ENCODE measurements at places on chromosomes 4 and X.

GRCh38 chrX:3227526-3227925, 118.9 kb downstream of the MXRA5 start:
- no peak for DNase-seq

DNA sequence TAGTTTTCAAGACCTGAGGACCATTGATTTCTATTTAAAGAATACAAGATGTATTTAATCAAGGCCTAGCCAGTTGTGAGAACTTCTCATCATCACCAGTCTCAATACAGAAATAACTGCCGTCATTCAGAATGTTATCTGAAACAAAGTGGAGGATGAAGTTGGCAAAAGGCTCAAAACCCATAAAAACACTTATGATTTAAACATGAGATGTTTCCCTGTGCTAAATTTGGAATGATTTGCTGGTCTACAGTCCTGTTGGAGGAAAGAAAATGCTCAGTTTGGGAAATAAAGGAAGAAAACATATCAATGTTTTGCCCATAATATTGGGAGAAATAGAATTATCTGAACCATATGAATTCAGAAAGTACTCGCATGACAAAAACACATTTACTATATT, 192.2 kb downstream of the ADGRA3 start:
- DNase-seq, result no peak

DNA sequence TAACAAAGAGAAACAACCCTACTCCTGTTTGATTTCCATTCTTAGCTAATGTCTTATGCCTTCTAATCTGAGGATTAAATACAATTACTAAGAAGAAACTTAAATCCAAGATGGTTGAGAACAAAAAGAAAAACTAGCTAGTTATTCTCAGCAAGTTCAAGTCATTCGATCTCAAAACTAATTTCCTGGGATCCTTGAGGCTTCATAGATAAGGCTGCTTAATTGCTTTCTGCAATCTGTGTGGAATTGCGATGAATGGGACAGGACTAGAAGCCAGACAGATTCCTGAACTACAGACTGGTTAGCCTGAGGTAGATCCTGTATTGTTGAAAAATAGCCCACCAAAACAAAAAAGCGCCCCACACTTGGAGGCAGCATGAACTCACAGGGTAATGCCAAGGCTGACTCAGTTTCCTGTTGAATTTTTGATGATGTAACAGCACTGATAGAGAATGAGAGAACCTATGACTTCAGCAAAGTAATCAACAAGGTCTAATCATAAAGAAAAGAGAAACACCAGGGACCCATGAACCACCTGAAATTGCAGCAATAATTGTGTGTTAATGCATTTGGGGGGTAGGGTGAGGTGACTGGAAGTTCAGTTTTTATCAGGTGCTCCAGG, 33.9 kb downstream of the KLHL15 start:
- no peak for DNase-seq

DNA sequence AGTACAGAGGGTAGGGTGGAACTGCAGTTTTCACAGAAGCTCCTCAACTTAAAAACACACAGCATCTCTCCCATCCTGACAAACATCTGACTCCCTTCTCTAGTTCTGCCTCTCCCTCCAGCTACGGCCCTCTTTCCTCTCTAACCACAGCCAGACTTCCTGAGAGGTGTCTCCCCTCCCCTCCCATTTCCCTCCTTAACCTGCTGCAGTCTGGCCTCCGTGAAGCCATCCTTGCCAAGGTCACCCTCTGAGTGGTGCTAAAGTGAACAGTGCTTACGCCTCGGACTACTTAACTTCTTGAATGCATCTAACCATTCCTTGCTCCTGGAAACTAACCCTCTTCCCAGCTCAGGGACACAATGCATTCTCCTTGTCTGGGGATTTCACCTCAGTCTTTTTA, 53.3 kb downstream of the RTL5 start:
- no peak for DNase-seq

DNA sequence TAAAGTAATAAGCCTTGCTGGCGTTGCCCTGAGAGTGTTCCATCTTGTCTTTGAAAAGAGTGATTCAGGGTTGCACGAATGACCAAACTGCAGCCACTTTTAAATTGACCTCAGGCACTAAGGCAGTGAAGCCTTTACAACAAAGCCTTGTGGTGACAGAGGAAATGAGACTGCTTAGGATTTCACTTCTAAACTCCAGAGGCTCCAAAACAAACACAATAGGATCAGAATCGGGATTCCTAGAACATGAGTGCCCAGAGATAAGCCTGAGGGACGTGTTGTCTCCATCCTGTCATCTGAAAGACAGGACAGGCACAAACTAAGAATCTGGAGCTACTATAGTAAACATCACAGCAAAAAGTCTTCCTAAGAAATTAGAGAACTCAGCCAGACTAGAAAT, 405.2 kb downstream of the PPARGC1A start:
- no peak for DNase-seq

GRCh38 chr4:10135260-10135659, 18.7 kb upstream of the WDR1 start:
- DNase-seq, result no peak

- peak; percentile 32 for DNase-seq
These were observed 455.5 kb upstream of the FAM241A start for GRCh38 chr4:111689731-111690130.

DNA sequence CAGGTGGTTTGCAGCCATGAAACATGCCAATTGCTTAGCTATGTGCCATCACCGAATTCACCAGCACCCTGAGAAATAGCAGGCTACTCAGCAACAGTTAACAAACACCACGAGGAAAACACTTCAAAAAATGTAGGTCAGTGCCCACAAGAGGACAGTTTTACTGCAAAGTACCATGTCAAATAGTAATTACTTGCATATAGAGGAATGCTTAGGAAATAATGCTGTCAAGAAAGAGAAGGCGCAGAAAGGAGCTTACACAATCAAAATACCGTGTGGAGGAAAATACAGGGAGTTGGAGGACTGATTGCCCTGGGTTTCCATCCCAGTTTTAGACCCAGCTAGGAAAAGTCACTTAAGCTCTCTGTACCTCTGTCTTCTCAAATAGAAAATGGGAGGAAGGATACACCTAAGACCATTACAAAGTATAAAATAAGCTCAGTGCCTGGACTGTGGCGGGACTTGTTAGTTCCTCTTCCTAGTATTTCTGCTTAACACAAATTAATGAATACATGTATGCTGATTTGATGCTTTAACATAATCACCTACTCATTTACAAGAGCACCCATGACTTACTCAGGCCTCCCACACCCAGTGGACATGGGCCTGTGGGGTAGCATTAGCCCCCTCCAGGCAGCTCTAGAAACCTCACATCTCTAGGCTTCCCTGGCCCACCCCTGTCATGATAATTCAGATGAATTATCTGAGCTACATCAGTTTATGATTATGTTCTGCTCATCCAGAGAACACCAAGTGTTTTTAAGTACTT, 44.5 kb upstream of the IL21 start:
- no peak for DNase-seq

DNA sequence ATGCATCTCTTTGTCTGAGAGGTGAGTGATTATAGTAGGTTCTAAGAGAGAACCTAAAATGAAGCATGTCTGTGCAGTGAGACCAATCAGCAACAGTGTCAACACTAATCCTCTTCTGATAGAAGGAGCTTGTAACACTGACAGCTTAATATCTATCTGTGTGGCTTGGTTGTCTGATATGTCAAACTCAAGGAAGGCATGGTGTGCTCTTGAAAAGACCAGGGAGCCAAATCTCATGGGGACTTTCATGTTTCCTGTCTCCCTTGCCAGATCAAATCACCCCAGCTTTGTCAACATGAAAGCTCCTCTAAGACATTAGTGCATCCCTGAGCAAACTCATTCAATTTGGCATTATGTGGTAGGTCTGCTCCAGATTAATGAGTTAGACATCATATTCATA, 95.4 kb downstream of the ANOS1 start:
- DNase-seq, result no peak

DNA sequence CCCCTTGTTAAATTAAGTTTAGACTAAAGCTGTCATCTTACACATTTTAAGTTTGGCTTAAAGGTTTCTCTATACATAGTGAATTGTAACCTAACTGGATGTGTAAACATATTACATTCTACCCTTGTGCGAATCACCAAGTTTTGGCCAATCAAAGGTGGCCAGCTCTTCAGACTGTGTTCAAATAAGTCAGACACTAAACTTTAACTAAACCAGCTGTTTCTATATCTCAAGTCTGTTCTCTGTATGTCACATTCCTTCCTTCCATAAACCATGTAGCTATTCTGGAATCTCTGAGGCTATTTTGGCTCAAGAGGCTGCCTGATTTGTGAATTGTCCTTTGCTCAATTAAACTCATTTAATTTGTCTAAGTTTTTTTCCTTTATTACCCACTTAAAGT, 6.7 kb downstream of the SULT1B1 start:
- no peak for DNase-seq

- DNase-seq, result no peak
These were observed 75.7 kb downstream of the RBM47 start for GRCh38 chr4:40553995-40554394.

GRCh38 chr4:57943682-57944081, 833.5 kb upstream of the IGFBP7 start:
- DNase-seq, result no peak

DNA sequence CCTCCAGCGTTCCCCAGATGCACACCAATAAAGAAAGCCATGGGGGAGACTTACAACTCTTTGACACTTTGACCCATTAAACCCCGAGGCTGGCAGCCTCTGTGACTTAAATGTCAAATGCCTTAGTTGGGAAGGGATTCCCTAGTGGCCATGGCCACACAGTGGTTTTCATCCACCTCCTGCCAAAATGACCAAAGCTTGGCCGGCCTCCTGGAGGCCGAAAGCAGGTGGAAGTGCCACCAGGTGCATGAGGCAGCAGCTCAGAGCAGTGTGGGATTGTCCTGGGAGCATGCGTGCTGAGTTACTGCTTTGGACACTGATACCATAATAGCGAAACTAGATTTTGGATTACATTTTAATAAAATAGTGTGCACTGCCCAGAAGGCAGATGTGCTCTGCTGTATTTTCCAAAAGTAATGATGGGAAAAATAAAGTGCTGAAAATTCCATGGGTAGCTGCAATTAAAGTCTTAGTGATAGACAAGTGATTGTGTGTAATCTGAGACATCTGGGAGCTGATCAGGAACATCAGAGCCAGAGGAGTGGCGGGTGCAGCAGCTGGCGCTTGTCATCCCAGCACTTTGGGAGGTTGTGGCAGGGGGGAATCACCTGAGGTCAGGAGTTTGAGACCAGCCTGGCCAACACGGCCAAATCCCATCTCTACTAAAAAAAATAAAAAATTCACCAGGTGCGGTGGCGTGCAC, 39.8 kb upstream of the TADA2B start:
- no peak for DNase-seq
